ENCODE measurements at places on chromosomes 6 and 20. TPM values are rescaled to one million over a fixed set of nuclear protein-coding genes. Genes with fewer than 3 reads are reported as not detected.

Gene TXLNB
- not detected for total RNA-seq

Gene ZC2HC1B
- not detected for total RNA-seq

Gene SYCP2
- 15.3 TPM for total RNA-seq

Gene NOL7
- 52.1 TPM for total RNA-seq

Gene EHMT2
- 87.7 TPM for total RNA-seq

Gene PSORS1C1
- total RNA-seq: 1.6 TPM

Gene ADIG
- total RNA-seq: not detected

All from body of pancreas (tissue), 4 donors.